ENCODE measurements at places on chromosomes 3 and 15.

DNA sequence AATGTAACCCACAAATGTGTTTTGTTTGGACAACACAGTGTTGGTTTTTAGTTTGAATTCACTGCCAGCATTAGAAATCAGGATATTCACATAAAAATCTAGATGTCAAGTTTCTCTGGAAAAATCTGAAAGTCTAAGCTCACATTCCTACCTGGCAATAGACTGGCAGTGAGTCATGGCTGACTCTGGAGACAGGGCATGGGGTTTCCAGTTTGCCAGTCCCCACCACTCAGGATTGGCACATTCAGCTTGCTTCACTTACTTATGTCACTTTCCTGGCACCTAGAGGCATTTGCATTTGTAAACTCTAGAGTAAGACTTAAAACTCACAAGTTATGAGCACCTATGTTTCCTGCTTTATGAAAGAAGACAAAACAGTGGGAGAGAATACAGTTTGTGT, 19.1 kb upstream of the SEC61A1 start:
- no peak for DNase-seq

GRCh38 chr3:15860014-15860934, 62.5 kb upstream of the ANKRD28 start:
- DNase-seq, result peak; percentile 75

- DNase-seq, result no peak
Measured at GRCh38 chr3:194296454-194297263, 54.5 kb downstream of the CPN2 start.

GRCh38 chr3:28301688-28302087, 46.8 kb upstream of the ZCWPW2 start:
- DNase-seq, result no peak

DNA sequence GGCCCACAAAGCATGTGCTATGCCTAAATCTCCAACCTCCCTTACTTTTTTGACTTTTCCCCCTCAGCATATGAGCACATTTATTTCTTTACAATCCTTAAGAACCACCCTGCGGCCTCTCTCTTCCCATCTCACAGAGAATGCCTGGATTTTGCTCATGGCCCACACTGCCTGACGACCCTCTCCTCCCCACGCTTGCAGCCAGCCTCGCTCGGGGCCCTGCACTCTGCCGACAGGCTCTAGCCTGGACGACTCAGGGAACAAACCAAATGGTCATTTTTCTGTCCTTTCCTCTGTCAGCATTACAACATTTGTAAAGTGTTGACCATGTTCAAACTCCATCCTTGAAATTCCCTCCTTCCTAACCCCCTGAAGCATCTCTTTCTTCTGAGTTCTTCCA, 11.7 kb downstream of the HES1 start:
- no peak for DNase-seq

- no peak for DNase-seq
Measured at GRCh38 chr15:73683257-73683776, 866 bp upstream of the CD276 start.

- no peak for DNase-seq
Measured at GRCh38 chr3:161213644-161214043, 7.5 kb upstream of the NMD3 start.

DNA sequence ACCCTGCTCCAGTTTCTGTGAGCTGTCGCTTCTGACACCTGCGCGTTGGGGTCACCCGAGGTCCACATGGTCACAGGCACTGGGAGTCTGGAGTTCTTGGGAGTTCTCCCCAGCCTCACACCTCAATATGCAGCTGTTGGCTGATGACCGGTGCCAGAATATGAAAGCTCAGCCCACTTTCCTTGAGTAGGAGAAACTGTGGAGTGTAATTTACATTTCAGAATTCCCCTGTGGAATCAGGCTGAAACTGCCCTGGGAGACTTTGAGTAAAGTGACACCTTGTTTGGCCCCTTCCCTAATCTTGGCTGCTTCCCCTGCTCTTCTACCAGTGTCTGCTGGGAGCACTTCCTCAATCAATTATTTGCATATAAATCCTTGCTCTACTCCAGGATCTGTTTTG, 255.9 kb downstream of the NFKBIZ start:
- no peak for DNase-seq

GRCh38 chr3:129016720-129017483, 15.8 kb downstream of the EFCC1 start:
- DNase-seq, result no peak

DNA sequence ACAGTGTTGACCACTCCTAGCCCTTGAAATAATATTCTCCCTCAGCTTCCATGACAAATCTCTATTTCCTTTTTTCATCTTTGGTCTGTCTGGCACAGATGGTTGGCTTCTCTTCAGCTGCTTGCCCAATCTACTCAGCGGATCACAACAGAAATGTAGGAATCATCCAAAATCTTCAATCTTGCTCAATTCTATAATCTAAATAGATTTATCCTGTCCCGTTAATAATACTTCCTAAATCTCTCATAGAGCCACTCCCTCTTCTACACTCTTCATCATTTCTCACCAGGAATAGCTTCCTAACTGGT, 3.8 kb downstream of the PEAK1 start:
- DNase-seq, result no peak

GRCh38 chr3:64693031-64693430, 5.2 kb upstream of the ADAMTS9 start:
- DNase-seq, result no peak

DNA sequence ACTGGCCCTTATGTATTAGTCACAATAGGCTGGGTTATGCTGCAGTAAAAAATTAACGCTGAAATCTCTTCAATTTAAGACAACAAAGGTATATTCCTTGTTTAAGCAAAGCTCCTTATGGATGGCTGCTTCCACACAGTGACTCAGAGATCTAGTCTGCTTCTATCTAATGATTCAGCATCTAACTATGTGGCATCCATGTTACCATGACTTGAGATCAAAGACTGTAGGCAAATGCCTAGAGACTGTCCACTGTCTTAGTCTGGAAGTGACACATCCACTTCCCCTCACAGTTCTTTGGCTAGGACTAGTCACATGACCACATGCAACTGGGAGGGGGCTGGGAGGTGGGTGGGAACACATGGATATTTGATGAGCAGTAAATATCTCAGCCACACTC, 61.3 kb upstream of the PSMD6 start:
- DNase-seq, result no peak

DNA sequence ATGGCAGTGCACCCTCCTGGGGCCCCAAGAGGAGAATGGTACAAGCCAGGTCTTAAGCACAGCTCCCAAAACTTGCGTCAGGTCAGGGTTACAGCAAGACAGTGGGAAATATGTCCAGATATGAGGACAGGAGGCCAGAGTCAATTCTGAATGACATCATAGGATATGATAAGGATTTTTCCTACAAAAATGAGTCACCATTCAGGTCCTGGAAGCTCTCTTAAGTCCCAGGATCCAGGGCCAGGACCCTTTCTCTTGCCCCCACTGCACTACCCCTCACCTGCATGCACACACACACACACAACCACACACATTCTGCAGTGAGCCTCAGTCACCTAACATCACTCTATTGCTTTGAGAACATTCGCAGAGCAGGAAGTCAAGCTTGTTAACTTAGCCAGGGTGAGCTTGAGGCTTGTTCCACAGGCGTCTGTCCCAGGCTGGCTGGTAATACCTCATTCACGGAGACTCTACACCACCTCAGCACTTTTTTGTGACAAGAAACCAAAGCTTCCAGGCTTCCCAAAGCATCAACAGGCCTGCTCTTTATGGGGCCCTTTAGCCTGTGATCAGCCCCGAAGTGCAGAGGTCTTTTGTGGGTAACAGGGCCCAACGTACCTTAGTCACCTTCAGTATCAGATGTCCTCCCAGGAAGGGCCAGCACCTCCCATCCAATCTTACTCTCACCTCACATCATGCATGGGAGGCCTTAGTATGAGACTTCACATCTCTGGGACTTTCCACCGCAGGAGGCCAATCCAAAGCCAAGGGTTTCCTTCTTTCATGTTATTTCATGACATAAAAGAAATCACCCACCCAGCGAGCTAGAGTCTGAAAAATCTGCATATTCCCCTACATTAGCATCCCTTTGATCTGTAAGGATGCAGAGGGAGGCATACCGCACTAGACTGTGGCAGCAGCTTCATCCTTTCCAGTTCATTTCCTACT, 74.0 kb upstream of the LIPC start:
- DNase-seq, result no peak

DNA sequence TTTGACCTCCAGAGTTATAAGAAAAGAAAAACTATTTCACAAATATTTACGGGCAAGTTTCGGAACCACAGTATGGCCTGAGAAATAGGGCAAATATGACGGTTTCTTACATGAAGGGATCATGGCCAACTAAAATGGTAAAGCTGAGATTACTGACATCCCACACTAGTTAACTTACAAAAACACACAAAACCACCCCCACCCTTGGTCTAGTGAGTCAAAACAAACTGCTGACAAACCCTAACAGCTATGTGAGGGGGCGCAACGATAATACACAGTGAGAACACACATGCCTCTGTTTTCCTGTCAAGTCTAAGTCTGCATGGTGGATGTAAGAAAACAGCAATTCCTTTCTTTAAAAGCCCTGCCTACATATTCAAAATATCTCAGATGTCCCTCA, 32.3 kb downstream of the CBLB start:
- peak; percentile 55 for DNase-seq

- peak; percentile 45 for DNase-seq
Measured at GRCh38 chr15:94670438-94671034, 439.2 kb downstream of the MCTP2 start.

- DNase-seq, result no peak
Measured at GRCh38 chr3:113088616-113089015, 97.8 kb downstream of the GTPBP8 start.

GRCh38 chr3:52121464-52121805, 32.8 kb downstream of the POC1A start:
- no peak for DNase-seq

- no peak for DNase-seq
Measured at GRCh38 chr3:25397150-25397549, 30.9 kb upstream of the RARB start.

GRCh38 chr15:31200735-31201151, 99.2 kb upstream of the TRPM1 start:
- DNase-seq, result peak; percentile 82

GRCh38 chr3:114213627-114214541, 23.5 kb downstream of the ZNF80 start:
- DNase-seq, result no peak

DNA sequence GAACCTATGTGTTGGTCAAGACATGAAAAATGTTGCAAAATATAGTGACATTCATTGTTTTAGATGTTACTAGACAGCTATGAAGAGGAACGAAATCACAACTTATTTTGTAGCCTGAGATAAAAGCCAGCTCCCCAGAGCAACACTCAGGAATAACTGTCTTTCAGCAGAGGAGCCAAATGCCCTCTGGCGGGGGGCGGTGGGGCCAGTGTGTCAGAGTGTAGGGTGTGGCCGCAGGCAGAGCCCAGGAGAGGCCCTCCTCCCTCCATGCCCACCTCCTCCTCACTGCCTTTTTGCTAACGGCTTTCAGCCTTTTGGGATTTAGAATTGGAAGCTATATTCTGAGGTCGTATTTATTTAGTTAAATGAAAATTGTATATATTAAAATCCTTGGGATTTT, 16.9 kb downstream of the APOD start:
- DNase-seq, result no peak

- no peak for DNase-seq
Measured at GRCh38 chr3:165636684-165637015, 200.6 kb downstream of the BCHE start.
